Lung microvascular endothelial cell (primary cell): ENCODE measurements at places on chromosomes 5 and 9. TPM values are rescaled to one million over a fixed set of nuclear protein-coding genes. Genes with fewer than 3 reads are reported as not detected.

DNA sequence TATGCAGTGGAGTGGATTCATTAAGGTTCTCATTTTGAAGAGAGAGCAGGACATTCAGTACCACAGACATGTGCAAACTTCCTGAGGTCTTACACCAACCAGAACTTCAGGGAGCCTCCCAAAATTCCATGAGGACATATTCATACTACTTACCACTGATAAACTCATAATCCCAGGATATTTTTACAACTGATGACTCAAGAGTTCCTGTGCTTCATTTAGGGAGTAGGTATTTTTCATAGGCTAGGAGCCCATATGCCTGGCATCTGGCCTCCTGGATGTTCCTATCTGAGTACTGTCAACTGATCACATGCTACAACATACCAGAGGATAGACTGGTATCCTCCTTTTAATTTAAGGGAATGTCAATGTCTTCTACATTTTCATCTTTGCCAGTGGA lies 578.0 kb downstream of the EFNA5 start:
- DNase-seq: no peak

DNA sequence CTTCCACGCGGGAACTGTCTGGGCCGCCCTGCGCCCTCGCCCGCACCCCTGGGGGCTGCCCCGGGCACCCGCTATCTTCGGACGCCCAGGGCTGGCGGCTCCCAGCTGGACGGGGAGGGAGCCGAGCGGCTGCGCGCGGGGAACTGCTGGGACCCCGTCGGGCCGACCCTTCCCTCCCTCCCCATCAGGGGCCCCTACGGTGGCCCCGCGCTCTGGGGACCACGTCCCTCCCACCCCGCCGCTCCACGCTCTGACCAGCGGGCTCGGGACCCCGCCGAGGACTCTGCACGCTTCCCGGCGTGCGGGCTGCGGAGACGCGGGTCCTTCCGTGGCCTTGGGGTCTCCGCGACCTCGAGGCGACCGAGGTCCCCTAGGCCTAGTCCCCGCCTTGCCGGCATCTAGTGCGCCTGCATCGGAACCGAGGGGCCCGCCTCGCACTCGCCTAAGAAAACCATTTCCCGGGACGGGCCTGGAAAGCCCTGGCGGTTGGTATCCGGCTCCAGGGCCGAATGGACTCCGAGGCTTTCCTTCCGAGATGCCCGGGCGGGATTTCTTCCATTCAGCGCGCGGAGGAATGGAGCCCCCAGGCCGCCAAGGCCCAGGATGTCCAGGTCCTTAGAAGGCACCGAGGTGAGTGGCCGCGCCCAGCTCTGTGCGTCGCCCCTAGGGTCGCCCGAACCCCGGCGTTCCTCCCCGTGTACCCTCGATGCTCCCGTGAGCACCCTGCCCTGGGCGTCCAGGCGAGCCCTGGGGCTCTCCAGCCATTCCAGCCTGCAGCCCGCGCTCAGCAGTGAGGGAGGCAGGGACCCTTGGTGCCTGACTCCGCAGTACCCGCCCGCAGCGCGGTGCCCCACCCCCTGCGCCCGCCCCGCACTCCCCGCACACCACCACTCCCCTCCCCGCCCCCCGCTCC lies 705 bp upstream of the SLC6A3 start:
- DNase-seq: no peak

DNA sequence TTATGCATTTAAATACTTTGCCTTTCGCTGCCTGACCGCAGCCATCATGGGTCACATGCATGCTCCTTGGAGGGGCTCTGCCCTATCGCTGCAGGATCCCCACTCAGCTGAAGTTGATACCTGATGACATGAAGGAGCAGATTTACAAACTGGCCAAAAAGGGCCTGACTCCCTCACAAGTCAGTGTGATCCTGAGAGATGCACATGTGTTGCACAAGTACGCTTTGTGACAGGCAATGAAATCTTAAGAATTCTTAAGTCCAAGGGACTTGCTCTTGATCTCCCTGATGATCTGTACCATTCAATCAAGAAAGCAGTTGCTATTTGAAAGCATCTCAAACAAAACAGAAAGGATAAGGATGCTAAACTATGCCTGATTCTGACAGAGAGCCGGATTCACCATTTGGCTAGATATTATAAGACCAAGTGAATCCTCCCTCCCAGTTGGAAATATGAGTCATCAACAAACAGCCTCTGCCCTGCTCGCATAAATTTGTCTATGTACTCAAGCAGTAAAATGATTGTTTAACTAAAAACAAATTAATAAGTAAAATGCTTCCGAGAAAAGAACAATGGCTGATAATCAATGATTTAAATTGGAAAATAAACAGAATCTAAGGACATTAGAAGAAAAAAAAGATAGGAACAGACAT lies 41.6 kb upstream of the PPP2CA start:
- peak; percentile 5 for DNase-seq

GRCh38 chr9:136138566-136138965 lies 19.9 kb upstream of the TMEM250 start:
- DNase-seq: peak; percentile 17

DNA sequence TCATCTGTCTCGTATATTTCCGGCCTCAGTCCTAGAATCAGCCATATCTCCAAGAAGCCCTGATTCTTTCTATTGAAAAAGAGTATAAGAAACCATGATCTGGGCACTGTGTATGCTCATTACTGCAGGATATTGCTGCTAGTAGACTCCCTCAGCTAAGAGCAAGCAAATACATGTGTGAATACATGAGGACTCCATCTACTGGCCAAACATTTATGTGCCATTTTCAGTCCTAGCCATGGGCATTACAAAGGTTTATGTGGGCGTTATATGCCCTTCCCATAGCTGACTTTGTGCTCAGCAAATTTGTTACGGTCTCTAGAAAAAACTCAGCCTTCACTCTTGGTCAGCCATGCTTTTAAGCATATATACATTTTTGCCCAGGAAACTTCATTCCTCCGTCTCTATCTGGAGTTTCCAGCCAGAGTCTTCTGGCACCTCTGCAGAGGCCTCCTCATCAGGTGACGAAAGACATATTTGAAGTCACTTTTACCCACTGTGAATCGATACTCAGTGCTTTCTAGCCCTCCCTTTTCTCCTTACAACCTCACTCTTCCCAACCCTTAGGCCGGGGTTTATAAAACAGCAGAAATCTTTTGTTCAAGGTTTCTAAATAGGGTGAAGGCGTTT lies 1495.6 kb upstream of the CDH6 start:
- DNase-seq: no peak

DNA sequence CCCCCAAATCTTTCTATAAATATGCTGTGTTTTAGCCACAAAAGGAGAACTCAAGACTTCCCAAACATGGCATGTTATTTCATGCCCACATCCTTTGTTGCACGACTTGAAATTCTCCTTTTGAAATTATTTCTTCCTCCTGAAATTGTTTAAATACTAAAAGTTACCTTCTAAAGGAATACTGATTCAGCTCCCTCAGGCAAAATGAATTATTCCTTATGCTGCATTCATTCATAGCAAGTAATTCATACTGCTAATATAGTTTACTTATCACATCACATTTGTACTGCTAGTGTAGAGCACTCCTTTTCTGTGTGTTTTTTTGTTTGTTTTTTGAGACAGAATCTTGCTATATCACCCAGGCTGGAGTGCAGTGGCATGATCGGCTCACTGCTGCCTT lies 45.7 kb downstream of the BHMT start:
- DNase-seq: no peak

- DNase-seq: no peak
Observed at GRCh38 chr5:51286046-51286445, 97.2 kb upstream of the ISL1 start.

GRCh38 chr5:78610163-78610583 lies 38.4 kb downstream of the LHFPL2 start:
- no peak for DNase-seq

DNA sequence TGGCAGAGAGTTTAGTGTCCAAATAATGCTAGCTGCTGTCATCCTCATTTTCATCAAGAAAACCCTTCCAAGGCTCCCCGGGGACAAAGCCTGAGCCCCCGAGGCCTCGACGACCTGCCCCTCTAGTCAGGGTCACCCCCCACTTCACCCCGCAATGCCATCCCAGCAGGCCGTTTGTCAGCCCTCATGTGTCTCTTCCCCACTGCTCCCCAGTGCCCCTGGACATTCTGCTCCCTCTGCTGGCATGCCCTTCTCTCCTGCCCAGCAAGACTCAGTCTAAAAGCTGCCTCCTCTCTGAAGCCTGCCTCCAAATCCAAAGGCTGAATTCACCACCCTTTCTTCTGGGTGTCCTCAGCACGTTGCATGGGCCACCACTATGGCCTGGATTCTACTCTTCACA lies 59.3 kb downstream of the PAX5 start:
- DNase-seq: no peak

- no peak for DNase-seq
Observed at GRCh38 chr9:24007185-24007584, 181.1 kb upstream of the ELAVL2 start.

DNA sequence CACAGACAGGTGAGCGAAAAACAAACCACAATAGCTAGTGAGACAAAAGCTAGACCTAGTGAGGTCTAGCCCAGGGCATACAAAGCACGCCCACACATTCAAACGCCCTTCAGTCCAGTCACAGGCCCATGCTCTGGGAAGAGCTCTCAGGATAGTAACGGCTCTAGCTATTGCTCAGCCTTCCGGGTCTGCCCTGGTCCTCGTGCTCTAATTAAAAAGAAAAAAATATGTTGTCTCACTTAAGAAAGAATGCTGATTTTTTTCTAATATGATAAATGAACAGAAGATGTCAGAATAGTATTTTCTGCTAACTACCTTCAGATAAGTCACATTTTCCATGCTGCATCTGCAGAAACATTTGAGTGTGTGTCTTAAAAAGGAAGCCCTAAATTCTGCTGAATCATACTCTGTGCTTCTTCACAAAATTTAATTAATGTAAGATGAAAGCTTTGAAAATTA lies 94.5 kb downstream of the PLPP1 start:
- DNase-seq: no peak

- DNase-seq: no peak
Observed at GRCh38 chr5:173291722-173292658, 36.2 kb downstream of the STC2 start.

DNA sequence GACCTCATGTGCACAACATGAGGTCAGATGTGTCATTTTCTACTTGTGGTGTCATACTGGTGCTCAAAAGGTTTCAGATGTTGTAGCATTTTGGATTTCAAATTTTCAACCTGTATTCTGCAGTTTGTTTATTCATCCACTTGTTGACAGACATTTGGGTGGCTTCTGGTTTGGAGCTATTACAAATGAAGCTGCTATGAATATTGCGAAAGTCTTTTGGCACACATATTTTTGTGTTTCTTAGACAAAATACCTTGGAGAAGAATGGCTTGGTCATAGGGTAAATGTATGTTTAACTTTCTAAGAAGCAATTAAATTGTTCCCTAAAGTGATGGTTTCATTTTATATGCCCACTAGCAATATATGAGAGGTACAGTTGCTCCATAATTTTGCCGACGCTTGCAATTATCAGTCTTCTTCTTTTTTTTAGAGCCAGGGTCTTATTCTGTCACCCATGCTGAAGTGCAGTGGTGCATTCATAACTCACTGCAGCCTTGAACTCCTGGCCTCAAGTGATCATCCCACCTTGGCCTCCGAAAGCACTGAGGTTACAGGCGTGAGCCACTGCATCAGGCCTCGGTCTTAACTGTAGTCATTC lies 70.7 kb upstream of the TRPC7 start:
- no peak for DNase-seq

DNA sequence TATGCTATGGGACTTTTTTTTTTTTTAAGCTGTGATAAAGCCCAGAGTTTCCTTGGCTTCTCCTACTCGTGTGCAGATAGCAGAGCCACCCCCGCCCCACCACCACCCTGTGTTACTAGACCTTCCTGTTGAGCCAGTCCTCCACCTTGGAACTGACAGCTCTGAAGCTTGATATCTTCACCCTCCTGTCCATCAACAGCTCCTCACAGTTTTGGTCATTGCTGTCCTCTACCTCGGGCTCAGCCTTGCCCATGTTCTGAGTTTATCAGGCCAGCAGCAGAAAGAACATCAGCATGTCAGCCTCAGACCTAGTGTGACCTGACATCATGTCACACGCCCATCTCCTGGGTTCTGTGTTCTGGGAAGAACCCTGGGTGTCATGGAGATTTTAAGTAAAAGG lies 167.1 kb upstream of the RAI14 start:
- no peak for DNase-seq

DNA sequence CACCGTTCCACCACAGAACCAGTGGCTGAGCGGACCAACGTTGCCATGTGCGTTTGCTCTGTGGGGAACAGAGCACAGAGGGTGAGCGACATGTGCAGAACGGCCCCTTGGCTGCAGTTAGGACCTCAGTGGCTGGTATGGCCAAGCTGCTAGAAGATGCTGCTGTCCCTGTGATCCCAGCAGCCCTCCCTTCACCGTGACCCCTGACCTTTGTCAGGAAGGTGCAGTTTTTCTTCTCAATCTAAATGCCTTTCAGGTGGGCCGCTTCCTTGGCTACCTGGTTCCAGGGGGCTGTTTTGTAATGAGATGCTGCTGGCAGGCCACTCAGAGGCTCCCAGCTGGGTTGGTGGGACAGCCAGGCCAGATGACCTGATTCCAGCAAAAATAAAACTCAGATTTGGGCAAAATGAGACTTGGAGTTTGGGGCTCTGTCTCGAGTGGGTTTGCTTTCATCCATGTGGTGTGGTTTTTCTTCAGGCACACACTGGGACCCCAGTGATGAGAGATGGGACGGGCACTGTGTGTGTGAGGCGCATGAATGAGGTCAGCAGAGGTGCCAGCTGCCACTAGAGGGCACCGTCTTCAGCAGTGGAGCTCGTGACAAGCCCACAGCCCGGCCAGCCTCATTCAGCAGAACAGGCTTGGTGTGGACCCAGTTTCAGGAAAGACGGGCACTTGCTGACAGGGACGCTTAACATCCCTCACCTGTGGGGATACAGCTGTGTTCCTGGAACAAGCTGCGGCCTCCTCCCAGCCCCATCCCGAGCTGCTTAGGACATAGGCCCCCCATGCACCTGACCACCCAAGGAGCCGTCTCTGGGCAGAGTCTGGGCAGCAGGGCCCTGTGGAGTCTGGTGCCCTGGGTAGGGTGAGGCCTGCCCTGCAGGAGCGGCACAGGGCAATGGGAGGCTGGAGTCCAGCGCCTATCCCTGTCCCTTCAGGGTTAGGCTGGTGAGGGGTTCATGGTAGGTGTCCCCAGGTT lies 4.1 kb downstream of the MRPS2 start:
- peak; percentile 81 for DNase-seq

GRCh38 chr5:96861076-96861475 lies 15.2 kb upstream of the ERAP2 start:
- DNase-seq: no peak

Gene SELENOP
- total RNA-seq: 51.4 and 175 TPM in 2 replicates

Gene ESM1
- 141 and 157 TPM in 2 replicates for total RNA-seq

Gene ADGRV1
- total RNA-seq: under 0.01 and 0.22 TPM in 2 replicates

Gene CCDC180
- total RNA-seq: 0.44 and 1.6 TPM in 2 replicates

Gene LCN6
- not detected in 2 replicates for total RNA-seq

Gene SLC1A1
- total RNA-seq: 3.3 and 5.6 TPM in 2 replicates

Gene FCHO2
- 25.9 and 32.9 TPM in 2 replicates for total RNA-seq

Gene WWC1
- total RNA-seq: 0.20 and 0.44 TPM in 2 replicates

Gene MARVELD2
- 1.1 and 2.0 TPM in 2 replicates for total RNA-seq

Gene FOXD4L5
- not detected in 2 replicates for total RNA-seq
